HuH-7 (cell line): ENCODE measurements at places on chromosomes 11 and 22.

DNA sequence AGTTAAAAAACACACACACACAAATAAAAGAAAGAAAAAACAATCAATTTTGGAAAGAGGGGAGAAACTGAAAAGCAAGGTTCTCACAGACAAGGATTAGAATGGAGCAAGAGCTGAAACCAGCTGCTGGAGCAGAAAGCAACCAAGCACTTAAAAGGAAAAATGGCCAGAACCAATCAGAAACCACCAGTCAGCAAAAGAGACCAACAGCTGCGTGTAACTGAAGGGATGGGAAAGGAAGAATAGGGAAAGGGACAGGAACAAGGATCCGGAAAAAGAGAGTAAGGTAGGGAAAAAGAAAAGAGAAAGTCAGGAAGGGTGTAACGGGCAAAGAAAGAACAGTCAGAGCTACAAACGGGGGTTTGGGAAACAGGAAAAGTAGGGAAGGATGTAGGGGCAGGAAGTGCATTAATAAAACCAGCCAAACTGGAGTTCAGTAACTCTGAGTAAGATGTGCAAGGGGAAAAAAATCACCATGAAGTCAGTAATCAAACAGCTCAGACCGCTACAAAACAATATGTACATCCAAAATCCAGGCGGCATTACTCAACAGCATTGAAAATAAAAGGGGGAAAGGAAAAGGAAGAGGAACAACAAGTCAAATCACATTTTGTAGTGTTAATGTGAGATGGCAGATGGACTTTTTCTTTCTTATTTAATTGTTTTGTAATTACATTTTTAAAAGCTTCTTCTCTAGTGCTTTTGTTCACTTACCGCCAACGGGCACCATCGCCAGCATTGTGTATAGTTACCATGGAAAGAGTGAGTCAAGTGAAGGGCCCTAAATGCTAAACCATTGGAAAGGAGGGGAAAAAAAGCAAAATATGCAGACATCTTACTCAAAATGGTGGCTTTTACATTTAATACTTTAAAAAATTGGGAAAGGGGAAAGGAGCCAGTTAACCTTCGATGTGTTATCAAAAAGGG lies 49.2 kb downstream of the APOL5 start:
- no peak for DNase-seq

DNA sequence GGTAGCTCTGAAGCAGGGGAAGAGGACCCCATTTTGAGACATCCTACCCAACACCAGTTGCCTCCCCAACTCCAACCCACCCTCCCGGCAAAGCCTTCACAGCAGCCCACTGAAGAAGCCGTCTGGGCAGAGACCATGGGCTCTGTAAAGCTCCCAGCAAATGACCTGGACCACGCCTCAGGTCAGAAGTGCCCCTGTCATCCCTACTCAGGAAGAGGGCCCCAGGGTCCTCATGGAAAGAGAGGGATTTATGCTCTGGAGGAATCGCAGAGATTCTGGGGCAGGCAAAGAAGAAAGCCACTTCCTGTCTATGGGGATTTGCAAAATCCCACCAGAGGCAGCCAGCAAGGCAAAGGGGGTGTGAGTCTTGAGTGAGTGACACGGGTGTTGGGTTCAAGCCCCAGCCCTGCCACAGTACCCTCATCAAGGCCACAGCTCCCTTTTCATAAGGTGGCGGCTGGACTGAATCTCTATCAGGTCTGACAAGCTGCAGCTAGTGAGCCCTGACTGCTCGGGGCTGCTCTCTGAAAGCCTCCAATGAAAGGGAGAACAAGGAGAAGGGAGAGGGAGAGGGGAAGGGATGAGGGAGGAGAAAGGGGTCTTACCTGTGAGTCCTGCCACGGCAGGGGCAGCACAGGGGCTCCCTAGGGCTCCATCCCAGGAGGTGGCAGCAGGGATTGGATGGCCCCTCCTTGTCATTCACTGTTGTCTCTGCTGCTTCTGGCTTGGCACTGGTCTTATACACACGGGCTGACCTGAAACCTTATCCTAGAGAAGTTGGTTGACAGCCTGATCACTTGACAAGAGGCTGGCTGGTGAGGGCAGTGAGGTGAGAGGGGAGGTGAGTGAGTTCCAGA lies at the start of gene UCP3:
UCP3 (minus strand) TSS at position 713 of the 857 bp plus-strand sequence. CDS start 2,043 bp downstream, outside the sequence.
- no peak for DNase-seq

- DNase-seq: no peak
Measured at GRCh38 chr11:117535201-117535849, 207.7 kb downstream of the CEP164 start.

DNA sequence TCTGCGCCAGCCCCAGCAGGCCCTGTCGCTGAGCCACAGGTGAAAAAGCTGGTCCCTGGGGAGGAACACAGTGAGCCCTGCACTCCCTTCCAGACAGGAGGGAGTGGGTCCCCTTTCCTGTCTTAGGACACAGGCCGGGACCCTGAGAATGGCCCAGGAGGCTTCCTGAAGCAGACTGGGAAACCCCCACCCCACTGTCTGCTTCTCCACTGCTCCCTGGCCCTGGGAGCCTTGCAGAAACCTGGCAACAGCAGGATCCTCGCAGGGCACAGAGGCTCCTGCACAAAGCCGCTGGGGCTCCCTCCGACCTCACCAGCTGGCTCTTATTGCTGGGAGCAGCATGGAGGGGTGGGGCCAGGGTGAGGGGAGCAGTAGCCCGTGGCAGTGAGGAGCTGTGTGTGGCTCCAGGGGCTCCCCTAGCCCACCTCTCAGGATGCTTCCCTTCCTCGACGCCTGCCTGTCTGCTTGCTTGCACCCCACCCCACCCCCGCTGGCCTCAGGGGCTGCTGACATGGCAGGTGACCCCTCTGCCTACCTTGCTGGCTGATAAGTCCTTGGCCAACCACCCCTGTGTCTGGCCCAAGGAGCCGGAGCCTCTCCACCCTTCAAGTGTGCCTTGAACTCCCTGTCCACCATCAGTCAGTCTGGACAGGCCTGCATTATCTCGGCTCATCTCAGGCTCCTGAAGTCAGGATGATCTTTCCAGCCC lies 72.1 kb upstream of the KCNQ1OT1 start:
- DNase-seq: no peak

DNA sequence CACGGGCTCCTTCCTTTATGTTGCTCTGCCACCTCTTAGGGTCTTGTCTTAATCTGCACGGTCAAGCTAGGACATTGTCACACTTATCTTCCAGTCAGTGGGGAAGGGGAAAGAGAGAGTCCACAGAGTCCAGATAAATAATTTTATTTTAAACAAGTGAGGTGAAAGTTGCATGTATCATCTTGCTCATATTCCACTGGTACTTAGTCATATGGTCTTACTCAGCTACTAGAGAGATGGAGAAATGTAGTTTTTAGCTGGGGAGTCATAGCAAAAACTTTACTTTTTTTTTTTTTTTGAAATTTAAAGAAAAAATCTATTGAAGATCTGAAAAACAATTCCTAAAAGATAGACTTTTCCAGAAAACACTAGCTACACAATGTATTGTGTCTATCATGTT lies 29.0 kb downstream of the PDE3B start:
- no peak for DNase-seq

DNA sequence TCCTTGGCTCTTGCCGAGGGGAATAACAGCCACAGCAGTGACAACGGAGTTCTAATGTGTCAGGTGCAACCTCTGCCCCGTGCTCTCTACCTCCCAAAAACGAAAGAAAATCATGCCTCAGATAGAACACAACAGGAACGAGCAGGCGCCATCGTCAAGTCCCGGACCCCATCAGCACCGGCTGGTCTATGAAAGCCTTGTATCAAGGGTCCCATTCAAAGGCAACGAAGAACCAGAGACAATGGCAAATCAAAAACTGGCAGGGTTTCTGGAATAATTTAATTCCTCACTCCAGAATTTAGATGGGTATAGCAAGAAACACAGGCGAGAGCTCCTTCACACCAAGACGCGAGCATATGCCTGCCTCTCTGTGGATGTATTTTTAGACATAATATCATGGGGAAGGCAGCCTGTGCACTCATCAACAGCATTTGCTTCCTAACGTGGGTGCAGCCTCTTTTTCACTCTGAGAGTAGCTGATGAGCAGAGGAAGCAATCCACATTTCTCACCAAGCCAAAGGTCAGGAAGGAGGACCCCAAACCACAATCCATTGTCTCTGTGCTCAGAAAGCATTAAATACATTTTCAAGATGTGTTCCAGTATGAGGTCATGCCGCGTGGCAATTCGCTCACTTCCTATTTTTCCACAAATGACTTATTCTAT lies 193.4 kb upstream of the BLID start:
- DNase-seq: no peak

DNA sequence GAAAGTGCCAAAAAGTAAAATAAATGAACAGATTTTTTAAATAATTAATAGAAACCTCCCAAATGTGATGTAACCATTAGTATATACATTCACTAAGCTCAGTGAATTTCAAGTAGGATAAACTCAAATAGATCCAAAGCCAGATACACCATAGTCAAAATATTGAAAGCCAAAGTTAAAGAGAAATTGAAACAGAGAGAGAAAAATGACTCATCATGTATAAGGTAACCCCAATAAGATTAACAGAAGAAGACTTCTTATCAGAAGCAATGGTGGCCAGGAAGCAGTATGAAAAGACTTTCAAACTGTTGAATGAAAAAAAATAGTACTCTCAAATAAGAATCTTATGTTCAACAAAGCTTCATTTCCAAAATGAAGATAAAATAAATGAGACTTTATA lies 70.5 kb downstream of the LUZP2 start:
- DNase-seq: no peak

- DNase-seq: no peak
Measured at GRCh38 chr11:62880231-62880802, 379 bp upstream of the SLC3A2 start.

DNA sequence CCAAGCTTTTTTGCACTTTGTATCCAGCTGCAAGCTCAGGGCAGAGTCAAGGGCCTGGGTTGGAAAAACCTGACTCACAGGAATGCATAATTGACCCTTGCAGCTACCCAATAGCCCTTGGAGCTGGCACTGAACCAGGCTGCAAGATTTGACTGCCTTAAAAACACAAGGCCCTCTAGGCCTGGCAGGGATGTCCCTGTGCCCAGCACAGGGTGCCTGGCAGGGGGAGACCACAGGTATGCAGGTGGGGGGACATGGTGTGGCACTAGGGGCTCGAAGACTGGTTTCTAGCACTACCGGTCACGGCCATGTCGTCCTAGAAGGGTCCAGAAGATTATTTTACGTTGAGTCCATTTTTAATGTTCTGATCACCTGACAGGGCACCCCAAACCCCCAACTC lies 30.2 kb downstream of the SBF1 start:
- no peak for DNase-seq

DNA sequence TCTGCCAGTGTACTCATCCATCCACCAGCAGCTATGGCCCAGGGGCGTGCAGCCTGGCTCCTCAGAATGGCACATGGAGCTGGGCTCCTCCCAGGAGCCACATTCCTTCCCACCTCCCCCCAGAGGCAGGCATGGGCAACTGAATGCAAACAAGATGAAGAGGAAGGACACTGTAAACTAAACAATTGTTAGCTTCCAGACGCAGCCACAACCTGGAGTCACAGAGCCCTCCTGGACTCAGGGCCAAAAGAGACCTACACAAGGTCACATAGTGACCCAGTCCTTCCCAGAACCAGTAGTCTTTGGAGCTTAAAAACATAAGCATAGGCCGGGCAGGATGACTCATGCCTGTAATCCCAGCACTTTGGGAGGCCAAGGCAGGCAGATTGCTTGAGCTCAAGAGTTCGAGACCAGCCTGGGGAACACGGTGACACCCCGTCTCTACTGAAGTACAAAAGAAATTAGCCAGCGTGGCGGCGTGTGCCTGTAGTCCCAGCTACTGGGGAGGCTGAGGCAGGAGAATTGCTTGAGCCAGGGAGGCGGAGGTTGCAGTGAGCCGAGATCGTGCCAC lies 30.7 kb upstream of the CLDN5 start:
- DNase-seq: peak; percentile 44

GRCh38 chr11:25423436-25424199 lies 908.3 kb upstream of the ANO3 start:
- DNase-seq: no peak

DNA sequence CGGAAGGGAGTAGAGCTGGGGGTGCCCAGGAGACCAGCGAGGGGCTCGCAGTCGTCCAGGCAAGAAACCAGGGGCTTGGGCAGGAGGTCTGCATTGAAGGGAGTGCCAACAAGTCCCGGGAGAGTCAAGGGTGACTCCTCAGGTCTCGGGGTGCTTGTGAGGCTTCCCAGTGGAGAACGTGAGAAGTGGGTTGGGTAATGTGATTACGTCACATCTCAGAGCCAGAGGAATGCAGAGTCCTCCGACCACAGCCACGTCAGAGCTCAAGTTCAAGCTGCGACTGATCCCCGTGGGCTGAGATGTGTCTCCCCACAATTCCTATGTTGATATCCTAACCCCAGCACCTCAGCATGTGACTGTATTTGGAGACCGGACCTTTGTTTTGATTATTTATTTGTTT lies 89.7 kb upstream of the SHANK2 start:
- DNase-seq: no peak

GRCh38 chr11:69166218-69167115 lies 10.7 kb downstream of the SMIM38 start:
- no peak for DNase-seq

DNA sequence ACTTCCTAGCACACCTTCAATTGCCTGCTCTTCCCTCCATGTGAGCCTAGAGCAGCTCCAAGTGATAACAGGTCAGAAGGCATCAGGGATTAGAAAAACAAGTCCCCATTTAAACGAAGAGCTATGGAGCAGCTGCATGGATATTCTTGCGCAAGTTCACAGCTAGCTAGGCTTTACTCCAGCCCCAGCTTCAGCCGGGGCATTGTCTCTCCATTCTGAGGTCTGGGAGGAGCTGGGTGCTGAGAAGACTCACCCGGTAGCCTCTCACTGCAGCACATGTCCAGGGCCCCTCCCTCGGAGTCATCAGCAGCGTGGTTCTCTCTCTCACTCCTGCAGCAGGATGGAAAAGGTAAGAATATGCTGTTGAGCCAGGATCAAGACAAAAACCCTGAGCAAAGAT lies 26.0 kb downstream of the PTPN5 start:
- no peak for DNase-seq

GRCh38 chr11:122617926-122618325 lies 37.6 kb upstream of the UBASH3B start:
- no peak for DNase-seq

GRCh38 chr11:8384199-8384821 lies 120.6 kb upstream of the LMO1 start:
- DNase-seq: no peak

DNA sequence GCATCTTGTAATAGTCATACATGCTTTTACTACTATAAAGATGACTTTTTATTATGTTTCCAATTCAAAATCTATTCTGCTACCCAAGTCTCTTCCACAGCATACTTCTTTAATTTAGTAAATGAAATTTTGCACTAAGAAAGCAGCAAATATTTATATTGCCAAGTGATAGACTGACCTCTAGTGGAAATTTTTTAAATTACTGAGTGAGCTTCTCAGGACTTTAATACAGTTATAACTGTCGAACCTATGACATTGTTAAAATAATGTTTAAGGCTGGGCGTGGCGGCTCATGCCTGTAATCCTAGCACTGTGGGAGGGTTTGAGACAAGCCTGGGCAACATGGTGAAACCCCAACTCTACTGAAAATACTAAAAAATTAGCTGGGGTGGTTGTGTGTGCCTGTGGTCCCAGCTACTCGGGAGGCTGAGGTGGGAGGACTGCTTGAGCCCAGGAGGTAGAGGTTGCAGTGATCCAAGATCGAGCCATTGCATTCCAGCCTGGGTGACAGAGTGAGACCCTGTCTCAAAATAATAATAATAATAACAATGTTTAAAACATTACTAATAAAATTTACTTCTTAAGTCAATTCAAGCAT lies 27.3 kb downstream of the STK33 start:
- no peak for DNase-seq

GRCh38 chr22:27314276-27314807 lies 487.2 kb downstream of the MN1 start:
- no peak for DNase-seq

GRCh38 chr22:40156001-40156516 lies 21.7 kb upstream of the TNRC6B start:
- DNase-seq: peak; percentile 73

GRCh38 chr11:100574894-100575769 lies 112.0 kb upstream of the ARHGAP42 start:
- DNase-seq: no peak
